ENCODE measurements at places on chromosomes 13 and 19. TPM values are rescaled to one million over a fixed set of nuclear protein-coding genes. Genes with fewer than 3 reads are reported as not detected.
A peak's percentile ranks its signal among the peaks of the same experiment; 100 is the strongest.

Gene ACER1
- not detected for total RNA-seq

Gene APLP1
- 4.6 TPM for total RNA-seq

Gene ETV2
- total RNA-seq: 1.3 TPM

Gene DLL3
- total RNA-seq: 1.7 TPM

Gene OR4F17
- total RNA-seq: not detected

Gene CDC42EP5
- 8.6 TPM for total RNA-seq

Gene ZNF568
- not detected for total RNA-seq

GRCh38 chr13:24459234-24459633, 53.3 kb downstream of the PARP4 start:
- H3K27me3 ChIP-seq: no peaks in the 10 kb centered on the region
- no peaks in the 10 kb centered on the region for H3K4me1 ChIP-seq
- no peak overlapping the region for H3K27ac ChIP-seq
- no peak overlapping the region for H3K4me3 ChIP-seq

GRCh38 chr13:80475718-80476117, 134.8 kb upstream of the SPRY2 start:
- no peak overlapping the region for H3K4me3 ChIP-seq
- H3K27ac ChIP-seq: no peak overlapping the region
- no peaks in the 10 kb centered on the region for H3K27me3 ChIP-seq
- no peaks in the 10 kb centered on the region for H3K36me3 ChIP-seq

GRCh38 chr19:32097011-32097410, 248.4 kb upstream of the ZNF507 start:
- no peak overlapping the region for H3K4me3 ChIP-seq
- H3K4me1 ChIP-seq: no peaks in the 10 kb centered on the region
- no peak for DNase-seq
- no peaks in the 10 kb centered on the region for H3K27me3 ChIP-seq
- no peaks in the 10 kb centered on the region for H3K36me3 ChIP-seq
- no peak overlapping the region for H3K27ac ChIP-seq

GRCh38 chr19:51691584-51692428, 1.3 kb upstream of the SPACA6 start:
- H3K4me1 ChIP-seq: peaks cover 20% of the 10 kb centered on the region
- no peak for DNase-seq
- no peak overlapping the region for H3K4me3 ChIP-seq
- peak overlapping the region; percentile 45 for H3K27ac ChIP-seq
- H3K36me3 ChIP-seq: no peaks in the 10 kb centered on the region
- H3K27me3 ChIP-seq: no peaks in the 10 kb centered on the region

DNA sequence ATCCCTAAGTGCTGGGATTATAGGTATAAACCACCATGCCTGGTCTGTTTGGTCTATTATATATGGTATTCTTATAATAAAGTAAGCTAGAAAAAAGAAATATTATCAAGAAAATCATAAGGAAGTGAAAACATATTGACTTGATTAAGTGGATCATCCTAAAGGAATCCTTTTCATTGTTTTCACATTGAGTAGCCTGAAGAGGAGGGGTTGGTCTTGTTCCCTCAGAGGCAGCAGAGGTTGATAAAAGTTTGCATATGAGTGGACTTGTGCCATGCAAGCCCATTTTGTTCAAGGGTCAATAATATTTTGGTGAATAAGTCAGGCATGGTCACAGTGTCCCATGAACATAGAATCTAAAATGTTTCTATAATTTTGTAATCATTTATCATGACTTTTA, 52.7 kb downstream of the ZNF627 start:
- peaks cover 2% of the 10 kb centered on the region for H3K36me3 ChIP-seq
- no peaks in the 10 kb centered on the region for H3K4me1 ChIP-seq
- no peak overlapping the region for H3K4me3 ChIP-seq
- DNase-seq: no peak
- H3K27me3 ChIP-seq: no peaks in the 10 kb centered on the region

GRCh38 chr13:41809962-41810361, 150.9 kb downstream of the VWA8 start:
- H3K4me1 ChIP-seq: no peaks in the 10 kb centered on the region
- no peaks in the 10 kb centered on the region for H3K27me3 ChIP-seq
- no peak for DNase-seq
- H3K4me3 ChIP-seq: no peak overlapping the region

- no peak for DNase-seq
- no peaks in the 10 kb centered on the region for H3K4me1 ChIP-seq
- H3K4me3 ChIP-seq: no peak overlapping the region
- H3K27me3 ChIP-seq: no peaks in the 10 kb centered on the region
- no peak overlapping the region for H3K27ac ChIP-seq
- no peaks in the 10 kb centered on the region for H3K36me3 ChIP-seq
Measured at GRCh38 chr19:23784274-23784673, 25.6 kb upstream of the ZNF681 start.

DNA sequence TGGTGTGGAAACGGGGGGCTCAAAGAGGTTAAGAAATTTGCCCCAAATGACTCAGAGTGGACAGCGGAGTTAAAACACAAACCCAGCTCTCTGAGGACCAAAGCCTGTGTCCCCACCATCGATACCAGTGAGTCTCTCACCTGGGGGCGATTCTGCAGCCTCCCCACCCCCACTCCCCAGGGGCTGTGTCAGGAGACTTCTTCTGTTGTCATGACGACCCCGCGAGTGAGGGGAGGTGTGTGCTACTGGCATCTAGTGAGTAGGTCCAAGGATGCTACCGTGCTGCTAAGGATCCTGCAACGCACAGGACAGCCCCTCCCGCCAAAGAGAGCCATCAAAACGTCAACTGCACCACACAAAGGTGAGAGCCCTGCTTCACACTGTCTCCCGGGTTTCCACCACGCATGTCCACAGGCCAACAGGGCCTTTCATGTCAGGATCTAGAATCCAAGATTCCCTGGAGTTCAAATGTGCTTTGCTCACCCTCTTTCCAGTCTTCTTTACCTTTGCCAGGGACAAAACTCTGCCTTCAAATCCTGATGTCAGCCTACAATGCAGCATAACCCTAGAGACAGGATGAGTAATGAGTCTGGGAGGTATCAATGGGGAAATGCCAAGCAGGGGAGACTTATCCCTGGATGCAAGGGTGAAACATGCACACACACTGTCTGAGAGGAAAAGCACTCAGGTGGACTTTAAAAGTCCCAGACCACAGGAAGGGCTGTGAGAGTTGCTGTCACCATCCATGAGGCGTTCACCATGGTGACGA, 3.9 kb downstream of the RANBP3 start:
- H3K27me3 ChIP-seq: no peaks in the 10 kb centered on the region
- H3K36me3 ChIP-seq: no peaks in the 10 kb centered on the region
- no peak overlapping the region for H3K4me3 ChIP-seq
- H3K4me1 ChIP-seq: peaks cover 23% of the 10 kb centered on the region
- peak overlapping the region; percentile 52 for H3K27ac ChIP-seq
- DNase-seq: no peak

GRCh38 chr13:61110732-61111131, 304.9 kb downstream of the PCDH20 start:
- no peaks in the 10 kb centered on the region for H3K27me3 ChIP-seq
- no peaks in the 10 kb centered on the region for H3K4me1 ChIP-seq
- no peak overlapping the region for H3K27ac ChIP-seq
- H3K36me3 ChIP-seq: no peaks in the 10 kb centered on the region

DNA sequence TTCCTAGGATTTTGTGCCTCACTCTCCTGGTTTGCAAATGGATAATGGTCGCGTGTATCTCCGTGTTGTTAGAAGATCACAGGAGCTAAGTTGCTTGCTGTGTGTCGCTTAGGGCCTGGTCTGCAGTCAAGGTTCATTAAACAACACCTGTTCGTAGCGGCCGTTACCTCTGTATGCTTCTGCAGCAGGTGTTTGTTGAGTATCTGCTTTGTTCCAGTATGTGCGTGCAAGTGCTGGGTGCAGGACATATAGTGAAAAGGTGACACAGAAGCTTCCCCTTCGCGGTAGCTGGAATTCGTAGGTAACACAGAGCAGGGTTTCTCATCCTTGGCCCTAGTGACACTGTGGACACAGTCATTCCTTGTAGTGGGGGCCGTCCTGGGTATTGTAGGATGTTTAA, 5.4 kb downstream of the MED25 start:
- no peaks in the 10 kb centered on the region for H3K27me3 ChIP-seq
- H3K27ac ChIP-seq: no peak overlapping the region
- H3K36me3 ChIP-seq: peaks cover 4% of the 10 kb centered on the region
- DNase-seq: no peak
- H3K4me3 ChIP-seq: no peak overlapping the region

DNA sequence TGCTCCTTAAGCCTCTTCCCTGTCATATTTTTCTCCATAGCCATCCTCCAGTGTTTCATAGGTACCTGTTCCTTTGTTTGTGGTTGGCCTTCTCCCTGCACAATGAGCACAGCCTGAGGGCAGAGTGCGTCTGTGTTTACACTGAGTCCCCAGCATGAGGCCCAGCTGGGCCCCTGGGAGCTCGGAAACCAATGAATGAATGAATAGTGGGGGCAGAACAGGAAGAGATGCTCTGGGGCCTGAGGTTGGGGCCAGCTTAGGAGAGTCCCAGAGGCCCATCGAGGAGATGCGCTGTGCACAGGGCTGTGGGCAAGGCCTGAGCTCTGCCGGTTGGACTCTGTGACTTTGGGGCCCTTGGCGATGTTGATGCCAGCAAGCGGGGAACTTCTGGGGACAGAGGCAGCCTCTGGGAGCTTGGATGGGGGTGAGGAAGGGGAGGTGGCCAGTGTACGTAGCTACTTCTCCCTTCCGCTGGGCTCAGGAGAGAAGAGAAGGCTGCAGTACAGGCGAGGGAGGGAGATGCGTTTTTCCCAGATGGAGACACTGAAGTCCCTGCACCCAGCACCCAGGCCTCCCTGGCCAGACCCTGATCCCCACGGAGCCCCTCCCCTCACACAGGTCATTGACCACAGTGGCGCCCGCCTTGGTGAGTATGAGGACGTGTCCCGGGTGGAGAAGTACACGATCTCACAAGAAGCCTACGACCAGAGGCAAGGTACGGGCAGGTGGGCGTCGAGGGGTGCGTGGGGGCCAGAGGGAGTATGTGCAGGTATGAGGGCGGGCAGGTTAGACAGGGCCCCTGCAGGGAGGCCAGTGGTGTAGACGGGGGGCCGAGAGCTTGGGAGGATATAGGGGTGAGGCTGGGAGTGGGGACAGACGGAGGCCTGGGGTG, 5.1 kb downstream of the TBCB start:
- H3K4me3 ChIP-seq: no peak overlapping the region
- DNase-seq: peak; percentile 62
- H3K27ac ChIP-seq: peak overlapping the region; percentile 17
- H3K4me1 ChIP-seq: peaks cover 13% of the 10 kb centered on the region
- peaks cover 1% of the 10 kb centered on the region for H3K36me3 ChIP-seq

- H3K36me3 ChIP-seq: no peaks in the 10 kb centered on the region
- peak; percentile 98 for DNase-seq
- H3K27ac ChIP-seq: peak overlapping the region; percentile 46
- peaks cover 6% of the 10 kb centered on the region for H3K27me3 ChIP-seq
- 0 out of 2 replicates have a peak, but pooled peaks cover 3% of the 10 kb centered on the region for H3K4me1 ChIP-seq
Measured at GRCh38 chr19:49442771-49443365, 1.5 kb upstream of the SLC17A7 start.

DNA sequence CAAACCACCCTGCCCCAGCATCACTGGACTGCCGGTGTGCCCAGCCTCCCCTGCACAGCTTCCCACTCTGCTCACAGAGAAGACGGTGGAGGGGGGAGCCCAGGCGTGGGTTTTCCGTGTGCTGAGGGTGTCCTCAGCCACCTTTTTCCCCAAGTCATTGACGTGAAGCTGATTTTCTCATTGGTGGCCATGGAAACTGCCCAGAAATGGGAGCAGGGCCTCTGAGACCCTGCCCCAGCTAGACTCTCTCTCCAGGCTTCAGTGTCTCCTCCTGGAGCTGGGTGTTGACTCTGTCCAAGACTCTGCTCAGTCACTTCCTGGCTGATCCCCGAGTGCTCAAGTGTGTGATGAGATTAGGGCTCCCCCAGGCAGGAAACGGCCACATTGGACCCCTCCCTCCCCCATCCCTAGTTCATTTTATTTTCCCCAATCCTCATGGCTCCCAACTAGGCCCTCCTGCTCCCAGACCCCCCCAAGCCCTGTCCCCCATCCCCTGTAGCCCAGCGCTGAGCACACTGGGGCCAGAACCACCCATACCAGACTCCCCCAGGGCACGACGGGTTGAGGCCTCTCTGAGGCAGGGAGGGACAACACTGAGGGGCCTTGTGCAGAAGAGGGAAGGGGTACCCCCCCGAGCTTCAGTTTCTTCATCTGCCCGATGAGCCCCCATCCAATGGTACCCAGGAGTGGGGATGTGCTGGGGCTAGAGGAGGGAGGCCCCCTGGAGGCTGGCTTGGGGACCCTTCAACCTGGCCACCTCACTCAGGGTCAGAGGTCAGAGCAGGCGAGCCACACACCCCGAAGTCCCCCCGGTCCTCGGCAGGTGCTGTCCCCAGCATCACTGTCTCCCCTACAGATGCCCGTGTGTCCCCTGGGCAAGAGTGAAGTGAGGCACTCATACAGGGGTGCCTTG, 1.2 kb upstream of the F2RL3 start:
- no peak overlapping the region for H3K27ac ChIP-seq
- H3K4me3 ChIP-seq: no peak overlapping the region
- DNase-seq: no peak

DNA sequence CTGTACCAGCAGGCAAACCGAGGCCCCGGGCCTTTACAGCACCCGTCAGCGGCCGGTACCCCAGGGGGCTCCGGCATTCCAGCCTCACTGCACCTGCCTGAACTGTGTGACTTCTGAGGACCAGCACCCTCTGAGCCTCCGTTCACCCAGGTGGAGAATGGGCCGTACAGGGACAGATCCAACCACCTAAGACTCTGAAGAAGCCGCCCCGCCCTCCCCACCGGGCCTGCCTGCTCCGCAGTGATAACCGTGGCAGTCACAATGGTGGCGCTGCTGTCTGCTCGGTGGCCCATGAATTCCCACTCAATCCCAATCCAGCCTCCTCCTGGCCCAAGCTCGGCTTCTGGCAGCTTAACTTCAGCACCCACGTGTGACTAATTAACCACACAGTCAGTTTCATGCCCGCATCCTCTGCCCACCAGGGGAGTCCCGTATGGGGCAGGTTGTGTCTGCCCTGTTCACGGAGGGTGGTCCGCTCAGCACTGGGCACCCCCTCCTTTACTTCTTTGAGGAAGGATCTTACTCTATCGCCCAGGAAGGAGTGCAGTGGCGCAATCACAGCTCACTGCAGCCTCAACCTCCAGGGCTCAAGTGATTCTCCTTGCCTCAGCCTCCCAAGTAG, 3.4 kb downstream of the TCF3 start:
- DNase-seq: no peak
- no peak overlapping the region for H3K4me3 ChIP-seq
- no peak overlapping the region for H3K27ac ChIP-seq
- peaks cover 3% of the 10 kb centered on the region for H3K36me3 ChIP-seq

GRCh38 chr13:85910962-85911361, 111.7 kb upstream of the SLITRK6 start:
- no peaks in the 10 kb centered on the region for H3K27me3 ChIP-seq
- H3K27ac ChIP-seq: no peak overlapping the region
- no peaks in the 10 kb centered on the region for H3K36me3 ChIP-seq
- no peak overlapping the region for H3K4me3 ChIP-seq

DNA sequence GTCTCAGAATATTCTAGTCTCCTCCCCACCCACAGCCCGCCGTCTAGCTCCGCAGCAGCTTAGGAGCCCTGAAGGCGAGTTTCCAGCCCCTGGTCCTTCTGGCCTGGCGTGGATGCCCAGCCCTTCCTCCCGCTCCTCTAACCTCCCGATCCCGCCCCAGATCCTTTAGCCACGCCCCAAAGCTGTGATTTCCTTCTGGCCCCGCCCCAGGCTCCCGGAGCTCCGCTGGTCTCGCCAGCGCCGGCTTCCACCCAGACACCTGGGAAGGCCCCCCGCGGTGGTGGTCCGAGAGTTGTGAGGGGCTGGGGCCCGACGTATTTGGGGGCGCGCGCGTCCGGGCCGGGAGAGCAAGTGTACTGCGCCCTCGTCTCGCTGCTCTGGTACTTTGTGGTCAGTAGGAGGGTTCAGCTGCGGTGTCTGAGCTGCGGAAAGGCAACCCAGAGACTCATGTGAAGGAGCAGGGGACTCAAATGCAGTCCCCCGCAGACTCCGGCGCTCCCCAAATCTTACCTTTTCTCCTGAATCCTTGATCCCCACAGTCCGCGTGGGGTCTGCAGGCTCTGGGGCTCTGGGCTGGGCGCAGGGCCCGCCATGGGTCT, at the start of gene CGB7:
Gene CGB7 (minus strand): TSS at position 114 of the 599 bp plus-strand sequence. CDS start 2,374 bp downstream, outside the sequence.
- H3K4me1 ChIP-seq: no peaks in the 10 kb centered on the region
- H3K27ac ChIP-seq: peak within 1 kb of the TSS; percentile 54
- H3K27me3 ChIP-seq: no peaks in the 10 kb centered on the region
